Hematopoietic multipotent progenitor cell (in vitro differentiated cells): ENCODE measurements at places on chromosomes 4 and X. TPM values are rescaled to one million over a fixed set of nuclear protein-coding genes. Genes with fewer than 3 reads are reported as not detected.

- DNase-seq, result no peak
Observed at GRCh38 chrX:69951753-69952152, 98.0 kb downstream of the AWAT2 start.

DNA sequence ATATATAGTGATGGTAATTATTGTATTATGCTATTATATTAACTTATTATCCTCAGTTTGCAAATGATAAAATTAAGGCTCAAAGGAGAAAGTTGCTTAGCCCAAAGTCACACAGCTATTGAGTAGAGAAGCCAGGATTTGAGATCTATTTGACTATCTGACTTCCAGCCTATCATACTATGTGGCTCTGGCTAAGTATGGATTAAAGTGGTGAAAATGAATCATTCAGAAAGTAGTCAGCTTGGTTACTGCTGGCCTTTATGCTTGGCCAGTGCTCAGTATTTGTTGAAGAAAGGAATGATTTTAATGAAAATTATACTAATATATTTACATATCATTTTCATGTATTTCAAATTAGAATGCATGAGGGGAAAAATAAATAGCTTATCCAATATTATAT lies 219.8 kb downstream of the SHROOM3 start:
- no peak for DNase-seq

- DNase-seq, result no peak
Observed at GRCh38 chrX:34656842-34657725, at the start of gene TMEM47. TSS of gene TMEM47 (minus strand) at chrX:34657285. CDS start at chrX:34657029, 256 bp downstream.

- DNase-seq, result no peak
Observed at GRCh38 chr4:142463206-142463605, 382.9 kb downstream of the INPP4B start.

DNA sequence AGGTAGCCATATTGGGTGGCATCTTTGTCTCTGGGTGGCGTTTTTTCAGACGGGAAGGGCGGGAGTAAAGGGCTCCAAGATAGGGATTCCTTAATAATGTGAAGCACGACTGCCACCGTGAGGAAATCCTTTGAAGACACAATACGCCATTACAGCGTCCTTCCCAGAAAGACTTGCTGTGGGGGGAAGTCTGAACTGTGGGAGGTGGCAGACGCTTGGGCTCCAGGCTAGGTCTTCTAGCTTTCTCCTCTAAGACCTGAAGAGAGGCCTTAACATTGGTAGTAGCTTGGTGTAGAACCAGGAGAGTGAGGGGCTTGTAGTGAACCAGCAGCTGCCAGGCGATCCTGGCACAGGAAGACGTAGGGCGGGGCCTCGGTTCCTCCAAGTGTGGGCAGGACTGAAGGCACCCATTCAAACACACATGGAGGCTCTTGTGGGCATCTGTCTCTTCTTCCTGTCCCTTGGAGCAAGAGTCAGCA lies 197.3 kb downstream of the OR13H1 start:
- DNase-seq, result no peak

DNA sequence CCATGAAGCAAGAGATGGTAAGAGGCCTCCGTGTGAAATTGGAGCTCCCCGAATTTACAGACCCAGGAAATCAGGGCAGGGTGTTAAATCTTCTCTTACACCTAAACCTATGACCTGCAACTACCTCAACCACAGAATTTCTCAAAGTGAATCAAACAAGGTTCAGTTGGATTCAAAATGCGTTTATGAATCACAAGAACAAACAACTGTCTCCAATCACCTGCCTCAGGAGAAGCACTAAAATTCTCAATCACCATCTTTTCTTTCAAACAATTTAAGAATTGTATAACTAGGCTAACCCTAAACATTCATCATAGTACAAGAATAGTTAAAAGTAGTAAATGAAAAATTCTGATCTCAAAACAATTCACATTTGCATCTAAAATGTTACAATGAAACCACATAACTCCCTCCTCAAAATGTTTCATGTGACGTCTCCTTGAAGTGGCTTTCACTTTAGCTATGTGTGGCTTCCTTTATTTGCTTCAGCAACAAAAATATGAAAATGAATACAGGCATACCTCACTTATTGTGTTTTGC lies 19.2 kb downstream of the PPP3CA start:
- no peak for DNase-seq

- DNase-seq, result no peak
Observed at GRCh38 chrX:17182317-17182716, 192.7 kb upstream of the NHS start.

DNA sequence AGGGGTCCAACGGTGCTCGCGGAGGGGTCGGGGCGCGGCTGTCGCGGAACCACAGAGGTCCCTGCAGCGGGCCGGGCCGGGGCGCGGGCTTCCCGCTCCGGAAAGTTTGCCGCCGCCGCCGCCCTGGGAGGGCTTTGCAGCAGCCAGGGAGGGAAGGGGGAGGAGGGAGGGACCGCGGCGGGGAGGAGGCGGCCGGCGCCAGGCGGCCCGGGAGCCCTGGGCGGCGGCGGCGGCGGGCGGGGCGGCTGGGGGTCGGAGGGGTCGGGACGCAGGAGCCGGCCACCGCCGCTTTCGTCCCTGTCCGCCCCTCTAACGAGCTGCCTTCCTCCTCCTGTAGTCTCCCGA lies 375 bp downstream of the FGFR3 start:
- DNase-seq, result no peak

- DNase-seq, result no peak
Observed at GRCh38 chr4:140044337-140044902, 109.6 kb downstream of the MAML3 start.

DNA sequence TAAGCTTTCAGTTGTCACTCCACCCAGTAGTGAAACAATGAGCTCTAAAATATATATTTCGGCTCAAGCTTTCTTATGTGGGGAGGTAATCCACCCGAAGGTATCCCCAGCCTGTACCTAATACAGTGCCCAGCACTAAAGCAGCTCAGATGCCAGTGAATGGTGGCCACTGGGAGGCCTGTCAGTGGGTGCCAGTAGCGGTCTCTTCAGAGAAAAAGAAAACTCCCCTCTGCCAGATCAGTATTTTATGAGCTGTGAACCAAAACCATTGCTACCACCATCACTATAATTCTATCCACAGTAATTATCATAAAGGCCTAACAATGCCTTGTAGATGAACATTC lies 835 bp upstream of the NFKB1 start:
- peak; percentile 41 for DNase-seq

DNA sequence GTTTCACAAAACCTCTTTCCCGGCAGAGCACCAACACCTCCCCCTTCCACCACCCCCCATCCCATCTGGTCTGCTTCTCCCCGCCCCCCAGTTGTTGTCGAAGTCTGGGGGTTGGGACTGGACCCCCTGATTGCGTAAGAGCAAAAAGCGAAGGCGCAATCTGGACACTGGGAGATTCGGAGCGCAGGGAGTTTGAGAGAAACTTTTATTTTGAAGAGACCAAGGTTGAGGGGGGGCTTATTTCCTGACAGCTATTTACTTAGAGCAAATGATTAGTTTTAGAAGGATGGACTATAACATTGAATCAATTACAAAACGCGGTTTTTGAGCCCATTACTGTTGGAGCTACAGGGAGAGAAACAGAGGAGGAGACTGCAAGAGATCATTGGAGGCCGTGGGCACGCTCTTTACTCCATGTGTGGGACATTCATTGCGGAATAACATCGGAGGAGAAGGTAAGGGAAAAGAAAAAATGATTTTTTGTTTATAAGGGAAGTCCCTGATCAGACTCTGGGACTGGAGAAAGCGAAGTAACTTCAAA lies at the start of gene PDGFRA:
Gene PDGFRA, plus strand, starts transcription at position 333 of the 541 bp plus-strand sequence. CDS start 29,476 bp downstream, outside the sequence.
- no peak for DNase-seq

Gene CFP
- total RNA-seq, result 23.7 TPM

Gene ASIC5
- not detected for total RNA-seq

Gene SYNPO2
- 0.27 TPM for total RNA-seq

Gene AKAP17A
- 71.1 TPM for total RNA-seq

Gene PLXNA3
- 12.1 TPM for total RNA-seq

Gene PPEF2
- total RNA-seq, result under 0.01 TPM

Gene USP17L12
- total RNA-seq, result not detected

Gene PCDH10
- under 0.01 TPM for total RNA-seq
